ENCODE measurements at places on chromosomes 2 and 18.

DNA sequence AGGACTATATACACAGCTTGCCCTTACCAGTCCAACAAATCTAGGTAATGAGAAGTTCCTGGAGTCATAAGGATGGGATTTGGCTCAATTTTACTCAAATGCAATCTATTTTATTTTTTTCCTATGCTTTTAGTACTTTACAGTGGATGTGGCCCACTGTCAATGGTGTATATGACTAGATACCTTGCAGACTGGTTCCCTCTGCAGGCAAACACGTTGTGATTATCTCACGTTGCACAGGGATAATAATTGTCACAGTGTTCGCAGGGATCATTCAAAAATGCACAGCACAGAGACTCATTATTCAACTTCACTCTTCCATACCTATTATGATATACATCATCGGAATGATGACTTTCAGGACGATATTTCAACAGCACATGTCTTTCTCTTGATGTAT, 359.7 kb downstream of the MBD2 start:
- no peak for DNase-seq

DNA sequence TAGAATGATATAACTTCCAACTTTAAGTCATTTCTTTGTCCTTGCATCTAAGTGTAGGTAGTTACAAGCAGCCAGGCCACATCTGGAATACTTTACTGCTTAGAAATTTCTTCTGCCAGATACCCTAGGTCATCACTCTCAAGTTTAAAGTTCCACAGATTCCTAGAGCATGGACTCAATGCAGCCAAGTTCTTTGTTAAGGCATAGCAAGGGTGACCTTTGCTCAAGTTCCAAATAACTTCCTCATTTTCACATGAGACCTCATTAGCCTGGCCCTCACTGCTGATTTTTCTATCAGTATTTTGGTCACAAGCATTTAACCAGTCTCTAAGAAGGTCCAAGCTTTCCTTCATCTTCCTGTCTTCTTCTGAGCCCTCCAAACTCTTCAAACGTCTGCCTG, 7.8 kb upstream of the UGT1A9 start:
- no peak for DNase-seq

DNA sequence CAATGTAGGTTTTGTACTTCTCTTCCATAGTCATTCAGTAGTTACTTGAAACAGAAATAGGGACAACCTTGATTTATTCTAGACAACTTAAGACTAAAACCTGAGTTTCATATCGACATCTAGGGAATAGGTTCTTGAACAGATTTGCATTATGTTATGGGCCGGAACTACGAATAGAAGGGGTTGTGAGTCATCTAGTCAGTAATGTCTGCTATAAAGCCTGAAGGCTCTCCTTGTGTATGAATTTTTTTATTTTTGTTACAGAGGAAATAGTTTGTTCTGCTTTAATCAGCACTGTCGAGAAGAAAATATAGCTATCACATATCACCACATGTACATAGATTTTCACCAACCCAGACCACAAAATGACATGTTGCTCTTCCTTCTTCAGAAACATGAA, 17.3 kb upstream of the TRIM43 start:
- peak; percentile 42 for DNase-seq

GRCh38 chr2:198692907-198693510, 764.7 kb downstream of the SATB2 start:
- DNase-seq = no peak

GRCh38 chr2:181998041-181998835, 12.6 kb downstream of the PPP1R1C start:
- DNase-seq = no peak

GRCh38 chr2:156562124-156562523, 125.9 kb downstream of the GPD2 start:
- no peak for DNase-seq

- no peak for DNase-seq
These were observed 385.3 kb upstream of the NRP2 start for GRCh38 chr2:205296959-205297358.

DNA sequence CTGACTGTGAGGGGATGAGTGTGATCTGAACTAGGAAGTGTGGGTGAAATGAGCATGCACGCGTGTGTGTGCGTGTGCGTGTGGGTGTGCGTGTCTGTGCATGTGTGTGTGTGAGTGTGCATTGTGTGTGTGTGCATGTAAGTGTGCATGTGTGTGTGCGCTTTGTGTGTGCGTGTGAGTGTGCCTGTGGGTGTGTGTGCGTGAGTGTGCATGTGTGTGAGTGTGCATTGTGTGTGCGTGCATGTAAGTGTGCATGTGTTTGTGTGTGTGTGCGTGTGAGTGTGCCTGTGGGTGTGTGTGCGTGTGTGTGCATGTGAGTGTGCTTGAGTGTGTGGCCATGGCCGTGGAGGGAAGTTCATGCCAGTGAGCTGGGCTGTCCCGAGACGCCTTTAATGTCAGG, 76.3 kb downstream of the RTP5 start:
- no peak for DNase-seq

GRCh38 chr2:170122883-170123547, 54.9 kb upstream of the MYO3B start:
- peak; percentile 11 for DNase-seq

- DNase-seq = no peak
These were observed 73.7 kb upstream of the MAP3K20 start for GRCh38 chr2:173001664-173002604.

DNA sequence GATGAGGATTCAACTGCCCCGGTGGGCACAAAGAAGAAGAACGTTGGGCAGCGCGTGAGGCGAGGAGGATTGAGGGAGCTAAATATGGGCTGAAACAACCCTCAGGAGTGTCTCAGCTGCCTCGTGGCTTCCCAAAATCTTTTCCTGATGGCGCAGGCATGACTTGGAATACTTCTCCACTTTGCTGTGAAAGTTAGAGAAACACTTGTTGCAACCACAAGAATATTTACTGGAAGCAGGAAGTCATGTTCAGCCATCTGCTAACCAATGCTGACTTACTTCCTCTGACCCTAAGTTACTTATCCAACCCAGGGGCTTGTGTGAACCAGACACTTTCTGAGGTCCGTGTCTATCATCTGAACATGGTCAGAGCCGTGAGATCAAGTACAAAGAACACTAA, 148.8 kb downstream of the ARL4C start:
- peak; percentile 42 for DNase-seq

DNA sequence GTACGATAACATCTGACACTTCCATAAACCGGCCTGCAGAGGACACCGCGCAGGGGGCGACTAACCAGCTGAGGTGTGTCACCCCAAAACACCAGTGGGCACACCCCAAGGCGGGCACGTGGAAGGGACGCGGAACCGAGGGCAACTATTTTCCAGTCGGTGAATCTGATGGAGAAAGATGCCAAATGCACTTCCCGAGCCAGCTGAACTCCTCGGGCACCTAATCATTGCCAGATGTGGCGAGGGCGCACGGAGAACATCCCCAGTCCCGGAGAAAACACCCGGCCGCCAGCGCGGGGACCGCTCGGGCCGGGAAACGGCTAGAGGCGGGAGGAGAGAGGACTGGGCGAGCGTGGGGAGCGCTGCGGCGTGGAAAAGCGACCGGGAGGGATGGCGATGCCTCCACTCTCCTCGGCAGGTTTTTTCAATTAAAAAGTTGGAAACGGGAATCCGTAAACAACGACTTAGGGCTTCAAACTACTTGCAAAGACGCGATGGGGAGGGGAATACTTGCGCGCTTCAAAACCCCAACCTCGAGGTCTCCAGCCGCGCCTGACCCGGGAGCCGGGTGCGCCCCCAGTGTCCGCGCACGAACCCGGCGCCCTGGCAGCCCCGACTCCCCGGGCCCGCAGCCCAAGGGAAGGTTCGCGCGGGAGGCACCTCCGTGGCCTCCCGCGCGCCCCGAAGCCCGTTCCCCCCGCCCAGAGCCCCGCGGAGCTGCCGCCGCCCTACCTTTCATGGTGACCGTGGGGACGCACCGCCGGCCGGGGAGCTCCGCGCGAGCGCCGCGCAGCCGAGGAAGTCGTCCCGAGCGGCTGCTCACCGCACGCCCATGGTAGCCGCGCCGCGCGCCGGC, 497 bp downstream of the COLEC12 start:
- DNase-seq = peak; percentile 50

GRCh38 chr18:58416014-58416703, 212.7 kb downstream of the ALPK2 start:
- DNase-seq = no peak

GRCh38 chr2:165474619-165475276, 5.2 kb downstream of the CSRNP3 start:
- no peak for DNase-seq

GRCh38 chr2:46298522-46299353, 1.5 kb downstream of the EPAS1 start:
- DNase-seq = no peak

GRCh38 chr2:174195253-174195652, 53.1 kb downstream of the OLA1 start:
- no peak for DNase-seq

DNA sequence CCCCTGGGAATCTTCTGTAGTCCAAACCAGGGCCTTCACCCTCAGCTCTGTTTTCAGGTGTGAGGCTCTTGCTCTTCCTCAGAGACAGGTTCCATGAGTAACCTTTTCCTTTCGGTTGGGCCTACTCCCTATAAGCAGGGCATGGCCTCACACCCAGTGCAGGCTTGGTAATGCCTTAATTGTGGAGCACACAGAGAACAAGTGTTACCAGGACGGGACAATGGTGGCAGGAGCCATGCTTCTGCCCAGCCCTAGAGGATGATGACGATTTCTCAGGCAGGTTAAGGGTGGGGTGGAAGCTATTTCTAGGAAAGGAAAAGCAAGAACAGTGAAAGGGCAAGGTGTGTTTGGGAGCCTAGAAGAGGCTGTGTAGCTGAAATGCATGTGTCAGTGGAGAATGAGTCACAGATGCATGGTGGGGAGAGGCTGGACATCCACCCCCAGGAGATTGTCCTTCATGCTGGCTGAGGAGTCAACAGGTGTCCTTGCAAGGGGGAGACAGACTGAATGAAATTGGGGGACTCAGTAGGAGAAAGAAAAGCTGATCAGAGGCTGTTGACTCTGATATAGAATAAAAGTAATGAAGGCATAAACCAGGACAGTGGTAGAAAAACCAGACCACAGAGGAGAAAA, 22.0 kb upstream of the SERPINB12 start:
- DNase-seq = no peak

GRCh38 chr18:63708650-63709049, 5.9 kb downstream of the SERPINB11 start:
- DNase-seq = peak; percentile 90

DNA sequence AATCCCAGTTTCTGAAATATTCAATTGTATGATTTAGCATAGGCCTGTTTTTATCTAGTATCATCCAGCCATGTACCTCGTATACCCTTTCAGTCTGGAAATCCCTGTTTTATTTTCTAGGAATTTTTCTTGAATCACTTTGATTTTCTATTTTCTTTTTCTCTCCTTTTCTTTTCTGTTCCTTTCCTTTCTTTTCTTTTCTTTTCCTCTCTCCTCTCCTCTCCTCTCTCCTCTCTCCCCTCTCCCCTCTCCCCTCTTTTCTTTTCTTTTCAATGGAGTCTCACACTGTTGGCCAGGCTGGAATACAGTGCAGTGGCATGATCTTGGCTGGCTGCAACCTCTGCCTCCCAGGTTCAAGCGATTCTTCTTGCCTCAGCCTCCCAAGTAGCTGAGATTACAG, 63.5 kb downstream of the SMCHD1 start:
- DNase-seq = no peak

DNA sequence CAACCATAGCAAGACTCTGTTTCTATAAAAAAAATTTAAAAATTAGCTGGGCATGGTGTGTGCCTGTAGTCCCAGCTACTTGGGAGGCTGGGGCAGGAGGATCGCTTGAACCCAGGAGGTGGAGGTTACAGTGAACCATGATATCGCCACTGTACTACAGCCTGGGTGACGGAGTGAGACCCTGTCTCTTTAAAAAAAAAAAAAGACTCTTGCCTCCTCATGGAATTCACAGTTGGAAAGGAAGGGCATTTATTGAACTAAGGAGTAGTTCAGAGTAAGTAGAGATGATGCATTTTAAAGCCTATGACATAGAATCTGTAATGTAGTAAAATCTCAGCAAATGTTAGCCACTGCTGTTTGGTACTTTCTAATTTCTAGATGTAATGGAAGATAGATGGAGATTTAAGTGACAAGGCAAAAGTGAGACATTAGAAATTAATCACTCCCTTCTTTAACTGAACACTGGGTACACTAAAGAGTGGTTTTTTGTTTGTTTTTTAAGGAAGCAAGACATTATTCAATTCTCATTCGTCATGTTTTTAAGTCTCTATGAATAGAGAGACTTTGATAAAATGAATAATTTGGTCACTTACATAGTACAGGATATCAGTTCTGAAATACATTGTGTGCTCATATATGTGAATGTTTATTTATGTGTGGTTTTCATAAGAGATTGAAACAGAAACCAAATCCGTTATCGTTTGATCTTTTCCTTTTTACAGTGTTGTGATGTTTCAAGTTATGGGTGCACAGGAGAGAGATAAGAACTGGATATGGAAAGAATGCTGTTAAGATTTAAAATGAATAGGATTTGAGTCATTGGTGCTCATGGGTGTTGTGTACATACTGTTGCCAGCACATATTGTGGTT, 186.1 kb upstream of the STON1 start:
- peak; percentile 62 for DNase-seq

GRCh38 chr18:23619388-23619881, 33.1 kb upstream of the NPC1 start:
- DNase-seq = peak; percentile 11

DNA sequence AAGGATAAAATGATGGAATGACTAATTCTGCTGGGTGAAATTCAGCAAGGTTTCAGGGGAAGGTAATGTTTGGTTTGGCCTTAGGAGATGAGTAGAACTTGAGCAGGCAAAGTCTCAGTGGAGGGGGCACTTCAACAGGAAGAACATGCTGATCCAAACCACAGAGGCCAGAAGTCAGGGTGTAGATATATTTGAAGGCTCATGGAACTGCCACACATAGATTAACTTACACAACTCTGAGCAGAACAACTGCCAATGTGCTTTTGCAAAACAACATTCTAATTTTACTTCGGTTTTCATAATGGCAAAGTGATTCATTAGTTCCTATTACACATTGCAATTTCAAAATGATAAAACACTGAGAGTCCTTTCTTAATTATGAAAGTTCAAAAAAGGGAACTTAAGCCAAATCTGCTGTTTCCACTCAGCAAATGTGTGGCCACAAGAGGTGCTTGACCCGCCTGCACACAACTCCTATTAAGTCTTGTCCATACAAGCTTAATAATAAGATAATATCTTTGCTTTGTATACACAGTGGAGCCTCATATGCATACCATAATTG, 284.8 kb downstream of the MREG start:
- peak; percentile 95 for DNase-seq

DNA sequence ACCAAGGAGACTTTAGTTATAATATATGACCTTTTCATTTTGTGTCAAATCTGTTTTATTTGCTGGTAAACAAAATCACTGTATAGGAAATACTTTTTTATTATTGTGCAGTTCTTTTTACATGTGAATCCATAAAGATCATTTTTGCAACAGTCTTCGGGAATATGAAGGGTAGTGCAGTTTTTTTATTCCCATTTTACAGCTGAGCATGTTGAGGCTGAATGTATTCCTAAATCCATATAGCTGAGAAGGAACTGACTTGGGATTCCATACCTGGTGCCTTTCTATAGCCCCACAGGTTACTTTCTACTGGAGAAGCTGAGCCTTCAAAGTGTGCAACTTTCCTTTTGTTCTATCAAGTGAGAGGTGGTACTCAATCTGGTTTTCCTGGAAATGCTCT, 29.6 kb downstream of the RHOB start:
- no peak for DNase-seq

All from fibroblast of skin of abdomen (primary cell).